ENCODE measurements at places on chromosomes 3 and 15. TPM values are rescaled to one million over a fixed set of nuclear protein-coding genes. Genes with fewer than 3 reads are reported as not detected.

The VEPH1 gene
- 4.6 TPM for total RNA-seq

The COL8A1 gene
- 0.07 TPM for total RNA-seq

DNA sequence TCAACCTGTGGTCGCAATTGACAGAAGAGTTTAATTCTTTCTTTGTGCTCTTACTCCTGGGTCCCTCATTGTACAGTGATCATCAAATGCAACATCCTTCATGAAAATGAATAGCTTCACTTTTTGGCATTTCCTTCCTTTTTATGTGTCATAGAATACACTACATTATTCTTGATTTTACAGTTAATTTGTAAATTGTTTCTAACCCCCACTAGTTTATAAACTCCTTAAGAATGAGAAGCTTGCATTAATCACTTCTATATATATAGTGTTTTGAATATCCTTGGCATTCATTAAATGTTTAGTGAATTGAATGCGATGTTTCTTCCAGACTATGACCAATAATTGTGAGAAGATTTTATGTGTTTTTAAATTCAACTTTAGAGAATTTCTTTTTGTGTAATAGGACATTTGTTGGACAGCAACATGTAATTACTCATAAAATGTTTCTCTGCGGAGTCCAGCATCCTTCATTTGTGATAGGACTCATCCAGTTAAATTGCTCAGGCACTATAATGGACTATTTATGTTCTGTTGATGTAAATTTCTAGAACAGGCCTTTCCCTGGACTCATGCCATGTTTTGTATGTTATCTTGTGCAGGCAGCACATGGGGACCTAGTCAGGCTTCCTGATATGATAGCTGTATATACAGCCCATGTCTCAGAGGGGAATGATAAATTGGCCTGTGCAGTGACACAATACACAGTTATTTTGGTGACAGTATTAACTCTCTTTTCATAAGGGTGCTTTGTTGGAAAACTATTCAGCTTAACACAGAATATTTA lies 51.3 kb downstream of the MBNL1 start:
- peak; percentile 63 for DNase-seq

The UPK1B gene
- total RNA-seq = 0.20 TPM

The PLOD2 gene
- total RNA-seq = 0.69 TPM

The SAMD7 gene
- not detected for total RNA-seq

The OXSR1 gene
- 56.4 TPM for total RNA-seq

DNA sequence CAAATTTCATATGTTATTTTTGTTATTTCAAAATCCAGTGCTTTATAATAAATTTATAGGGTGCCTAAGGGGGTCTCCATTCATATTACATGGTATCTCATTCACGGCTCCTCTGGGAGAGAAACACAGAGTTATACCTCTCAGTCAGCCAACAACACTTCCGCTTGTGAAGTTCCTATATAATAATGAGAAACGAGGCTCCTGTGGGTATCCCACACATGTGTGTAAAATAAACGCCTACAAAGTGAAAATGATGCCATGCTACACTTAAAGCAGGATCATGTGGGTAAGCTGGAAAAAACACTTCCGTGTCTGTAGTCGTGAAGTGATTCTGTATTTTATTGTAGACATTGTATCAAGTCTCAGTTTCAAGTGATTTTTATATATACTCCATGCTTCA lies 218.8 kb upstream of the ICE2 start:
- no peak for DNase-seq

The ATP13A5 gene
- total RNA-seq = not detected

DNA sequence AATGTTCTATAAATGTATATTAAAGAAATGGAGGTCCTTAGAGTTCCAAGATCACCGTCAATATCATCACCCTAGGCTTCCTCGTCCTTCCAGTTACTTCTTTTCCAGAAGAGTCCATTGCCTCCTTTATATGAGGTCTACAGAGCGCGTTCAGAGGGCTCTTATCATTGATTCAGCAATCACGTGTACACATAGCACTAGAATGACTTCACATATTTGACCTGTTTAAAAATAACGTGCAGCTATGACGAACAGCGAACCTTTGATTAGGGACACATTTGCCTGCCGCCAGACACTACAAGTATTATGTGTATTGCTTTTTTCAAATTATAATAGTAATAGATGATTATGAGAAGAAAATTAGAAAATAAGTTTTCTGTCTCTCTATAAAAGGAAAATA lies 26.0 kb downstream of the IGF1R start:
- DNase-seq = no peak

GRCh38 chr3:140863580-140864009 lies 78.0 kb upstream of the SLC25A36 start:
- peak; percentile 29 for DNase-seq

DNA sequence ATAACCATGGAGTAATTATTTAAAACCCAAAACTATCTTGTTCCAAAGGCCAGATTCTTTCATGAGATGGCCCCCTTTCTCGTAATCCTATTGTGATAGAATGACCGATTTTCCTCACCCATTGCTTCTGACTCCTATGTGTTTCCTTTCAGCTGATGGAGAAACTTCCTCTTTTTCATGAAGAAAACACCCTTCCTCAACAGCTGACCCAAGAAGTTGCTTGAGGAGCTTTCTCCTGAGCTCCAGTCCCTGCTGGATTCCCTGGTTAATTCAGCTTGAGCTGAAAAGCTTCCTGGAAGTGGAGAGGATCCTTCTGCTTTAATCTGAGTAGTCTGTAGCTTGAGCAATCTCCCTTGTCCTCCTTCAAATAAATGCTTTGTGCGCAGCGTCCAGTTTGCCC lies 75.0 kb downstream of the BFSP2 start:
- no peak for DNase-seq

The CLDN1 gene
- total RNA-seq = 0.34 TPM

DNA sequence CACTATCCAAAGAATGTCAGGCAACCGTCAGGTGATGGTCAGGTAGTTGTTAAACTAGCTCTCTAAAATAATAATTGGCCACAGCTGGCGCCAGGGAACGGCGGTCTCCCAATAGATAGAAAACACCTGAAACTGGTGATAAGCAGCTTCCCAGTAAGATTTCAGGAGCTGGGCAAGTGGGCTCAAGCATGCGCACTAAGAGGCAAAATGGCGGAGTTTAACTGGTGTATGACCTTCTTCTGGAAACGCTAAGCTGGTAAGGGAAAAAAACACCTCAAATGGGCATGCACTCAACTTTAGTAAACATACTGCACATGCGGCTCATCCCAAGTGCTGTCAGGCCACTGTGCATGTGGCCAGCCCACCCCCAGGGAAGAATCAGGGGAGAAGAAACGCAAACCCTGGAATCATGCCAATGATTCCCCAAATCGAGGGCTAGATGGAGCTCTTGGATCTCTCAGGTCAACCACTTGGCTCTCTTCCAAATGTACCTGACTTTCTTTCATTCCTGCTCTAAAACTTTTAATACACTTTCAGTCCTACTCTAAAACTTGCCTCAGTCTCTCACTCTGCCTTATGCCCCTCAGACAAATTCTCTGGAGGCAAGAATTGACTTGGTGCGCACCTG lies 195.0 kb downstream of the ZNF621 start:
- peak; percentile 43 for DNase-seq

- DNase-seq = peak; percentile 8
Observed at GRCh38 chr3:179299999-179300613, 22.7 kb upstream of the ZNF639 start.

GRCh38 chr3:147794596-147794995 lies 385.4 kb downstream of the ZIC1 start:
- DNase-seq = no peak

DNA sequence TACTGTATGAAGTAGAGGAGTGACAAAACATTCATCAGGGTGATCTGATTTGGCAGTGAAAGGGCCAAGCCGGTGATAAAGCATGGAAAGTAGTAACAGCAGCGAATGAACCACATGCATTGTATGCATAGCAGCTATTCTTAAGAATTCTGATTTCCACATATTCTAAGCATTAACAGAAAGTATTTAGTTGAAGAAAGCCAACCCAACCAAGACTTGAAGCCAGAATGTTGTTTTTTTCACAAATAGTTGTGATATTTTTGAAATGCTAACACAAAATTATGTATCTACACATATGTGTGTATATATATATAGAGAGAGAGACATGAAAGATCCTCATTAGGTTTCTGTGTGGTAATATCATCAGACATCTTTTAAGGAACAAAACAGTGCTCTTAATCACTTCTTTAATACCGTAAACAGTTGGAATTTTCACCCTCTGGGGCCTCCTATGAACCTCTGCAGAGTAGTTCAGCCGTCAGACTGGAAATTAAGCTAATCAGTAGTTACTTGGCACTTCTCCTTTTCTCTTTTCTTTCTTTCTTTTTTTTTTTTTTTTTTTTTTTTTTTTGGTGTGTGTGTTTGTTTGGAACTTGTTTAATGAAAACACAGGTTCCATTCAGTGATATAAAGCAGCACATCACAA lies 139.6 kb downstream of the CMSS1 start:
- no peak for DNase-seq

The SH2D7 gene
- not detected for total RNA-seq

GRCh38 chr3:178082326-178082906 lies 453.8 kb upstream of the KCNMB2 start:
- DNase-seq = no peak

DNA sequence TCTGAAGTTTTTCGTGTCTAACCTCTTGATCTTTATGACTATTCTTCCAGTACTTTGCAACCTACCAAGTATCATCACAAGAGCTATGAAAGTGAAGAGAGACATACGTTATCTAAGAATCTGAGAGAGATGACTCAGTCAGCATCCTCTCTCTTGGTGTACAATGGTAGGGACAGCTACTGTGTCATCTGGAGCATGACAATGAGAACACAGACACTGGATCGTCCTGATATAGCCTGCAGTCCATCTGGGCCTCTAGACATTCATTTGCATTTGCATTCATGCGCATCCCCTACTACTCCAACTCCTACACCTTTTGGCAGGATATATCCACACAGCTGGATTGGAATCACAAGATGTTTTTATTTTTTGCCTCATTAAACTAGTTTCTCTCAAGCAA lies 115.2 kb downstream of the PEX5L start:
- no peak for DNase-seq

The IL20RB gene
- 4.6 TPM for total RNA-seq

GRCh38 chr3:25038922-25039321 lies 389.1 kb upstream of the RARB start:
- no peak for DNase-seq

DNA sequence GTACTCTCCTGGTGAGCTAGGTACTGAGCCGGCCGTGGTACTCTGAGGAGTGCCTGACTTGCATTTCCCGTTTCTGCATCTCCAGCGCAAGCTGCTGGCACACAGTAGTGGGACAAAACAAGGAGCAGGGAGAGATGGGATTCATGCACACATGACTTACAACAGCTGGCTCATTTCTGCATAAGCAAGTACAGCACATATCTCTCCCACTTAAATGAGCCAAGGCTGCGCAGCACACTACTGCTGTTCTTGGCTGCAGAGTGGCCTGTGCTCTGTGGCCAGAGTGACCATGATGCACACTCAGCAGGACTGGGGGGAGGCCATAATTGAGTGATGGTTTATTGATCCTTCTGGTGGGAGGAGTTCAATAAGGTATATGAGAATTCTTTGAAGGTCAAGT lies 59.2 kb upstream of the ABHD17C start:
- no peak for DNase-seq

The FOXL2NB gene
- total RNA-seq = 10.2 TPM

The TNFAIP8L3 gene
- not detected for total RNA-seq

The MYEF2 gene
- total RNA-seq = 0.29 TPM

- no peak for DNase-seq
Observed at GRCh38 chr3:12828751-12829150, 12.6 kb downstream of the RPL32 start.

DNA sequence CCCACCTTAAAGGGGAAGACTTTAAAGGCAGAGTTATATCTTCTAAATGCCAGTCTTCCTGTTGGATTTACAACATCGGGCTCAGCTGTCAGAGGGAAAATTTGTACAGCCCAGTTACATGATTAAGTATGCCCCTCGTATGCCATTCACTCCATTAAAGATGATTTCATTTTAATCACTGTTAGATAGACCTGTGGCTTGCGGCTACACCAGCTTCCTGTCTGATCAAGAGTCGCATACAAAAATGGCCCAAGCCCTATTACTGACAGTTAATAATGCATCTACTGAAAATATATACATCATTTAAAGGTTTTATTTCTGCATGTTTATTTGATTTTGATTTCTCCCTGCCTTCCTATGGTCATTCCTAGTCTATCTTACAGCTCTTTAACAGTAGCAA lies 7.1 kb downstream of the EIF4E3 start:
- no peak for DNase-seq

- no peak for DNase-seq
Observed at GRCh38 chr3:72821161-72821781, 27.0 kb downstream of the SHQ1 start.

DNA sequence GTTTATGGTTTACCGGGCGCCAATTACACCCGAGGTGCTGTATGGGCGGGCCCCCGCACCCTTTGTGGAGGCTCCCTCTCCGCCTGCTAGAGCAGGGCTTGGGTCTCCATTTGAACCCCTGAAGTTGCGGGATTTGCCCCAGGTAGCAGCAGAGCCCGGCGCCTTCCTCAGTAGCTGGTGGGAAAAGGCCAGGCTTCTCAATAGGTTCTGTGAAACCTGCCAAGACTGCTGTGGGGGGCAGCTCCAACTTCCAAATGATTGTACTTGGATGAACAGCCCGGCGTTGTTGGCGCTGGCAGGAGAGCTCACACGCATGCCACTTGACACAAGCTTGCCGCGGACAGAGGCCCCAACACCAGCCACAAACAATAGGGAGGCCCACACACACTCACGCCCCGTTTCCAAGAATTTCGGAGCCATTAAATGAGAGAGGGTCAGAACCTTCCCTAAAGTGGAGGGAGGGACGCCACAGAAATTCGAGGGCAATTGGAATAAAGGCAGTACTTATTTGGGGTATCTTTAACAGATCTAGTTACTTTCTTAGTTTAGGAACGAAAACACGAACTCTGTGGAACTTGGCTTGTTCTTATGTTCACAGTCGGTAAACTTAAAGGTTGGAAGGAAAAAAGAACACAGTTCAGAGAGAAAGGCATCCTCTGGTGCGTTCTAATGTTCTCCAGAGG lies 1.4 kb downstream of the EPHB3 start:
- no peak for DNase-seq

- no peak for DNase-seq
Observed at GRCh38 chr15:90126596-90127435, 24.5 kb upstream of the IDH2 start.

- peak; percentile 44 for DNase-seq
Observed at GRCh38 chr15:77907824-77908751, 169.4 kb downstream of the TBC1D2B start.

The ZNF774 gene
- 3.0 TPM for total RNA-seq

The SLC22A14 gene
- not detected for total RNA-seq
